Nucleus accumbens (tissue), 56 donors: ENCODE measurements at places on chromosomes 2 and 18.
A peak's percentile ranks its signal among the peaks of the same experiment; 100 is the strongest.

- DNase-seq, result peak; percentile 82
Observed at GRCh38 chr18:37393945-37394609, 171.5 kb downstream of the CELF4 start.

- no peak for DNase-seq
Observed at GRCh38 chr2:101949304-101949703, 42.5 kb upstream of the IL1R2 start.

- DNase-seq, result no peak
Observed at GRCh38 chr2:105990624-105991023, 203.5 kb downstream of the UXS1 start.

GRCh38 chr2:199704358-199705238 lies 146.4 kb downstream of the FTCDNL1 start:
- DNase-seq, result no peak

DNA sequence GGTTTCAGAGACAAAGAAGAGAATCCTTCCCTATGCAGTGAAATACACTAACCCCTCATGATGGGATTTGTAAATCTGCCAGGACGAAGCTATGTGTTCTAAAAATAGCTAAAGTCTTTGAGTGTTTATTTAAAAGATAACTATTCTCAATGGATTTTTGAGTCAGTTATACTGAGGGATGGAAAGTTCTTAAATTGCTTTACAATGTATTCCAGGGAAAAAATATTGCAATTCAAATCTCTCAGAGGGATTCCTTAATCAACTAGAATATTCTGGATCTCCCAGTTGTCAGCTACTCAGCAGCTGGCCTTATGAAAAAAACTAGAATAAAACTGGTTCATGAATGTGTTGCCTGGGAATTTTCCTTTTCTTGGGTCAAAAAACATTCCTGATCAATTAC lies 312.4 kb downstream of the PLCL1 start:
- DNase-seq, result no peak

DNA sequence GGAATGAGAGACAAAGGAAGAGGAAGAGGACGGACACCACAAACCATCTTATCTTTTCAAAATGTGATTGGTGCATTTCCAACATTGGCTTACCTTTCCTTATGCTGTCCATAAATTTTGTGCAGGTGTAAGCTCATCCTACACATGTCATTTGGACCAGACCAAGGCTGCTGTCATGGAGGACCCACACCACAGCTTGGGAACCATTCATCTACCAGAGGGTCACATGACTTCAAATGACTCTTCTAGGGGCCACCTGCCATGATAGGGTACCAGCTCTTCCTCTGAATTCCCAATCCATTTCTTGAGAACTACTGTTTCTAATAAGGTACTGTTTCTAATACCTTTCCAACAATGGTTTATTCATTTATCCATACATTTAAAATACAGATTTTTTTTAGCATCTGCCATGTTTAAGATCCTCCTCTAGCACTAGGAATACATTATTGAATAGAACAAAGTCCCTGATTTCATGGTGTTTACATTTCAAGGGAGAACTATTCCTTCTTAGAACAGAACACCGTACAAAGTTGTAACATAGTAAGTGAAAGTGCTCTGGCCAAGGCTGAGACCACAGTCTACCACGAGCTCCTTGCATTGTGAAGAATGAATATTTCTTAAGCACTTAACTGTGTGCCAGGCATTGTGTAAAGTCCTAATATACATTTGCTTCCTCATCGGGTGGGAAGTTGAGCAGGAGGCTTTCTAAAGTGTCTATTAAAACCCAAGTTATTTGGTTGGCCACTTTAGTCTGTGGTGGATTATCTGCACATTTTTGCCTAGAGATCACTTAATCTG lies 246.1 kb upstream of the FN1 start:
- DNase-seq, result no peak

DNA sequence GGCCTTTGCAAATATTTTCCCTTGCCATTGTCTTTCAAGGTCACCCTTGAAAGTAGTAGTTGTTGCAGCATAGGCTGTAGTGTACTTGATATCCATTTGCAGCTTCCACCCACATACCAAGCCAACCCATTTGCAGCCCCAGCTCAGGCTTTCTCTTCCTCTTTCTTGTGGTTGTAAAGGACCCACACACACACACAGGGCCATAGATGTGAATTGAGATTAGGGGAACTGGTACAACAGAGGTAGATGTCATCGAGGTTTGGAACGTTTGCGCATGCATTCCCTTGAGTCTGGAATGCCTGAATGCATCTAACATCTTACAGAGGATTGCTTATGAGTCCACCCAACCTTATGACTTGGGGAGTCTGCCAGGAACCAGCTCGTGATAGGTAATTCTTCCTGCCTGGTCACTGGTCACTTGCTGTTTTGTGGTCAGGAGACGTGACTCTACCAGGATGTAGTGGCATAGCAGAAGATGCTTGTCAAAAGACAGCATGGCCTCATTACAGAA lies 91.9 kb downstream of the MRPS9 start:
- DNase-seq, result no peak

- no peak for DNase-seq
Observed at GRCh38 chr2:174781298-174781697, 17.0 kb upstream of the CHRNA1 start.

DNA sequence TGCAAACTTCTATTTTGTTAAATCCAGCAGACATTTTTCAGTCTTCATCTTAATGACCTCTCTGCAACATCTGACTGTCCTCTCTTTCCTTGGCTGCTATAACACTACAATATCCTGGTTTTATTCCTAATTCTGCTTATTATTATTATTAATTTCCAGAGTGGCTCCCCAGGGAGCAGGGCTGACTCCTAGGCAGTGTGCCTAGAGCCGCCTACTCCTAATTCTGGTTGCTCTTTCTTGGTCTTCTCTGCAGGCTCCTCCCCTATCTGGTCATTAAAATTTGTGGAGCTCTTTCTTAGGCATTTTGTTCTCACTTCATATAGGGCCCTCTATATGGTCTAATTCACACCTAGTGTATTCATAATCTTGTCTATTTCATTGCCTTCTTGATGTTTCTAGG lies 10.8 kb downstream of the LOXL3 start:
- no peak for DNase-seq
